Mesothelial cell of epicardium (in vitro differentiated cells): ENCODE measurements at places on chromosomes 4 and X.

DNA sequence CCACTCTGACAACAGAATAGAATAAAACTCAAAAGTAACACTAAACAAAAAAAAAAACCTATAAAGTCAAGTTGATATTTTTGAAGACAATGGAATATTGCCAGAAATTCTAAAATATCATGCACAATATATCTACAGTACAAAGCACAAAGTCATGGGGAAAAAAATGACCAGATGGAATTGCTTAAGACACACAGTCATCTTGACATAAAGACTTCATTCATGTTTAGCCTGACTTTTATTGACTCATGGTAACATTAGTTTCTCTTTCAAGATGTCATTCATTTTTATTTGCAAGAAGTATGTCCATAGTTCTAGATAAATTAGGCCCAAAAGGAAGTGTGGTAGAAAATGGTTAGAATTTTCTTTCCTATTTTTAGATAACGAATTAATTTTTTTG, 259.1 kb downstream of the CAMK2D start:
- H3K27ac ChIP-seq, result no peak overlapping the region
- peaks cover 6% of the 10 kb centered on the region for H3K4me1 ChIP-seq
- H3K4me3 ChIP-seq, result no peak overlapping the region
- DNase-seq, result no peak
- peaks cover 14% of the 10 kb centered on the region for H3K36me3 ChIP-seq
- no peaks in the 10 kb centered on the region for H3K27me3 ChIP-seq

DNA sequence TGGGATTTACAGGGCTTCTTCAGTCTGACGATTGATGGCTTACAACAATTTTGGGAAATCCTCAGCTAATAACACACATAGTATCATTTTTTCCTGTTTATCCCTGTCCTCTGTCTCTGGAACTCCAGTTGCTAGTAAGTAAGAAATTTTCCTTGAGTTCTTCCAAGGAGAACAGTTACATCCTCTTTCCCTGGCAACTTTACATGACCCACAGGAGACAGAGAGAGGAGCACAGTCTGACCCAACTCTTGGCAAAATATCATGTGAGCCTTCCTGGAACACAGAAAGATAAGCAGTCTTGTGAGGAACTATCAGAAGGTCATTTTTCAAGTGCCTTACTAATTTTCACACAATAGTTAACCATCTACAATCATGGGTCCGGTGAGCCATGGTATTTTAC, 578.7 kb upstream of the PABPC4L start:
- H3K4me1 ChIP-seq, result peaks cover 6% of the 10 kb centered on the region
- H3K27me3 ChIP-seq, result no peaks in the 10 kb centered on the region
- no peak overlapping the region for H3K4me3 ChIP-seq
- peaks cover 20% of the 10 kb centered on the region for H3K36me3 ChIP-seq

GRCh38 chr4:76611616-76612207, 176.7 kb downstream of the SHROOM3 start:
- peak overlapping the region; percentile 91 for H3K27ac ChIP-seq
- no peaks in the 10 kb centered on the region for H3K36me3 ChIP-seq
- H3K27me3 ChIP-seq, result no peaks in the 10 kb centered on the region

- H3K27ac ChIP-seq, result no peak overlapping the region
- no peak overlapping the region for H3K4me3 ChIP-seq
- H3K4me1 ChIP-seq, result peaks cover 15% of the 10 kb centered on the region
- no peaks in the 10 kb centered on the region for H3K27me3 ChIP-seq
- no peak for DNase-seq
Measured at GRCh38 chr4:140038031-140038533, 115.9 kb downstream of the MAML3 start.

- H3K27ac ChIP-seq, result no peak overlapping the region
- H3K36me3 ChIP-seq, result peaks cover 26% of the 10 kb centered on the region
- H3K4me1 ChIP-seq, result peaks cover 4% of the 10 kb centered on the region
- no peak overlapping the region for H3K4me3 ChIP-seq
Measured at GRCh38 chr4:123060039-123060770, 137.8 kb upstream of the NUDT6 start.

DNA sequence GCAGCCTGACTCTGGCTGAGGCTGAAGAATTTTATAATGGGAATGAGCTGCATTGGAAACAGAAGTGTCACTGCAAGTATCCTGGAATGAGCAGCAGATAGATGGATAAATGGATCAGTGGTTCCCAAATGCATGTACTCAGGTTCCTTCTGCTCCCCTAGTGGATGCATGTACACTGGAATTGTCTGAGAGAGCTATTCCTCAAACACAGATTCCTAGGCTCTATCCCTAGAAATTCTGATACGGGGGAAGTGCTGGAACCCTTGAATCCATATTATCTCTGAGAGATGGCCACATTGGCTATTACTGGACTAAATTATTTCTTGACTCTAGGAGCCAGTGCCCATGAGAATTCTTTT, 64.8 kb downstream of the TMEM131L start:
- no peaks in the 10 kb centered on the region for H3K36me3 ChIP-seq
- no peaks in the 10 kb centered on the region for H3K27me3 ChIP-seq
- peaks cover 8% of the 10 kb centered on the region for H3K4me1 ChIP-seq
- peak overlapping the region; percentile 5 for H3K27ac ChIP-seq
- H3K4me3 ChIP-seq, result no peak overlapping the region

- peaks cover 6% of the 10 kb centered on the region for H3K4me1 ChIP-seq
- H3K36me3 ChIP-seq, result no peaks in the 10 kb centered on the region
- H3K27me3 ChIP-seq, result no peaks in the 10 kb centered on the region
- DNase-seq, result no peak
Measured at GRCh38 chrX:40570346-40571093, 10.2 kb upstream of the ATP6AP2 start.

GRCh38 chr4:158860856-158861255, 92.0 kb downstream of the FNIP2 start:
- DNase-seq, result no peak
- H3K4me3 ChIP-seq, result no peak overlapping the region
- H3K4me1 ChIP-seq, result peaks cover 8% of the 10 kb centered on the region
- H3K27ac ChIP-seq, result no peak overlapping the region

GRCh38 chrX:8955511-8955910, 78.4 kb downstream of the FAM9B start:
- no peak overlapping the region for H3K27ac ChIP-seq
- no peaks in the 10 kb centered on the region for H3K36me3 ChIP-seq
- no peaks in the 10 kb centered on the region for H3K4me1 ChIP-seq
- H3K27me3 ChIP-seq, result no peaks in the 10 kb centered on the region
- H3K4me3 ChIP-seq, result no peak overlapping the region

DNA sequence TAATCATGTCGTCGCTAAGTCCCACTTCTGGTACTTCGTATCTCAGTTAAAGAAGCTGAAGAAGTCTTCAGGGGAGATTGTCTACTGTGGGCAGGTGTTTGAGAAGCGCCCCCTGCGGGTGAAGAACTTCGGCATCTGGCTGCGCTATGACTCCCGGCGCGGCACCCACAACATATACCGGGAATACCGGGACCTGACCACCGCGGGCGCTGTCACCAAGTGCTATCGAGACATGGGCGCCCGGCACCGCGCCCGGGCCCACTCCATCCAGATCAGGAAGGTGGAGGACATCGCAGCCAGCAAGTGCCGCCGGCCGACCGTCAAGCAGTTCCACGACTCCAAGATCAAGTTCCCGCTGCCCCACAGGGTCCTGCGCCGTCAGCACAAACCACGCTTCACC, 11.3 kb downstream of the PNCK start:
- no peak overlapping the region for H3K4me3 ChIP-seq
- peak; percentile 23 for DNase-seq
- no peaks in the 10 kb centered on the region for H3K4me1 ChIP-seq
- H3K27ac ChIP-seq, result no peak overlapping the region
- H3K27me3 ChIP-seq, result peaks cover 78% of the 10 kb centered on the region
